Glutamatergic neuron (in vitro differentiated cells): ENCODE measurements at places on chromosomes 4 and X. TPM values are rescaled to one million over a fixed set of nuclear protein-coding genes. Genes with fewer than 3 reads are reported as not detected.

SHROOM2 gene
- 3.1 TPM for total RNA-seq

DNA sequence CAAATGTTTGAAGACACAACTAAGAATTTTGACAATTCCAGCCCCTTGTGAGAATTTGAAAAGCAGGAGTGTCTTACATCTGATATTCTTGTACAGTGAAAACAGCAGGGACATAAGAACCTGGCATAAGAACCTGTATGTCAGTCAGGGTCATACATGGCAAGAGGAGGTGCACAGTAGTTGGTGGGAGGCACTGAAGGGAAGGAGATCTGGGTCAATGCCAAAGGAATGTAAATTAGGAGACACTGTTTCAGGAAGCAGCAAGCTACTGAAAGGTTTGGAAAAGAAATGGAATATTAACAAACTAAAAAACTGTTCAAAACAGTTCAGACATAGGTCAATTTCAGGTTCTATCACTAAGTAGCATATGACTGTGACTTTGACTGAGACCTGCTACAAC lies 25.0 kb upstream of the SPP1 start:
- H3K4me3 ChIP-seq, result no peak overlapping the region
- no peaks in the 10 kb centered on the region for H3K4me1 ChIP-seq
- no peak overlapping the region for H3K27ac ChIP-seq

ZNF711 gene
- total RNA-seq, result 41.9 TPM

DNA sequence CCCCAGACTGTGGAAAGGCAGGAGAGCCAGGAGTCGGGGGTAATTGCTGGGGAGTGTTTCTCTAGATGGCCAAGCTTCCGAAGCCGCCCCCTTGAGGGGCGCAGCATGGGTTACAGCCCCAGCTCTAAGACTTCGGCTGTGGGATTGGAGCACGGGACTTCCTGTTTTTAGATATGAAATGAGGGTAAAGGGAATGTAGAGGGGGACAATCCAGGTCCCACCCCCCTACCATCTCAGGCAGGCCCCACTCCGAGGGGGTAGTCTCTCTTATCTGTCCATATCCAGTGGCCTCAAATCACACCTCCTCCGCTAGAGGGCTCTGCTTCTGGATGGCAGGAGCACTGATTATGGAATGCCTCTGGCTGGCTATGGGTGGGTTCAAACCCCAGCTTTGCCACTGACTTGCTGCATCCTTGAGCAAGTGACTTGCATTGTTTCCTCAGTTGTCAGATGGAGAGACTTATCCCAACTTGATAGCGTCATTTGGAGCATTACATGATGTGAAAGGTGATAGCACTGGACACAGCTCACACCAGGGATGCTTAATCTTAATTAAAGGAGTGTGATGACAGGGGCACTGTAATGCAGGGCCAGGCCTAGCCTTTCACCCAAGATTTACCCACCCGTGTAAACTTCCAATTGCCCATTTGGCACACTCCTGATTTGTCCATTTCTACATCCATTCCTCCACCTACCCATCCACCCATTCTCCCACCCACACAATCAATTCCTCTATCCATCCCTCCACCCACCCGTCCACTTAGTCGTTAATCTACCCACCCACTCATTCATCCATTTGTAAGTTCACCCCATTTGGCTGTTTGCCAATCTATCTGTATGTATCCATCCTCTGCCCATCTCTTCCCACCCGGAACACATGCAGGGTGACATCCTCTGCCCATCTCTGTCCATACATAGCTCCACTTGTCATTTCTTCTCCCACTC lies 848 bp upstream of the KCND1 start:
- H3K27ac ChIP-seq, result peak overlapping the region; percentile 70
- H3K27me3 ChIP-seq, result peaks cover 12% of the 10 kb centered on the region
- peaks cover 10% of the 10 kb centered on the region for H3K4me1 ChIP-seq
- peaks cover 7% of the 10 kb centered on the region for H3K36me3 ChIP-seq
- peak overlapping the region; percentile 62 for H3K4me3 ChIP-seq

GRCh38 chr4:24104158-24104565 lies 214.3 kb upstream of the PPARGC1A start:
- no peaks in the 10 kb centered on the region for H3K4me1 ChIP-seq
- peaks cover 1% of the 10 kb centered on the region for H3K27me3 ChIP-seq
- no peak overlapping the region for H3K27ac ChIP-seq
- no peak for DNase-seq
- no peak overlapping the region for H3K4me3 ChIP-seq

SRPX2 gene
- total RNA-seq, result not detected

DNA sequence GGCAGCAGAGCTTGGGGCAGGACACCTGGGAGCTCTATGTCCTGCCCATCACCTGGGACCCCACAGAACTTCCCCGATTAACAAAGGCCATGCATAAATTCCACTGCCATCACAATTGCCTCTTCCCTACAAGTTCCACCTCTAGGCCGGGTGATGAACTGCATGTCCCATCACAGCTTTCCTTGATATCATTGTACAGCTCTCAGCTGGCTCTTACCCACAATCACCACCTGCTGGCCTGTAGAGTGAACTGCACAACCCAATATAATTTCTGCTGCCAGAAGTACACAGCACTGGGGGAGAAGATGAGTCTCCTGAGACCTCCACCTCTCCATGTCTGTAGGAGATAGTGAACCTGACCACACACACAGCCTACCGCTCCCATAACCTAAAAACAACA lies 285.0 kb upstream of the AADAT start:
- H3K4me3 ChIP-seq, result no peak overlapping the region
- H3K4me1 ChIP-seq, result no peaks in the 10 kb centered on the region
- no peaks in the 10 kb centered on the region for H3K36me3 ChIP-seq
- DNase-seq, result no peak
- H3K27ac ChIP-seq, result no peak overlapping the region

- H3K27ac ChIP-seq, result no peak overlapping the region
- no peaks in the 10 kb centered on the region for H3K27me3 ChIP-seq
- no peak for DNase-seq
- peaks cover 10% of the 10 kb centered on the region for H3K36me3 ChIP-seq
- no peaks in the 10 kb centered on the region for H3K4me1 ChIP-seq
Observed at GRCh38 chr4:125020089-125021034, 294.4 kb upstream of the FAT4 start.

- no peaks in the 10 kb centered on the region for H3K36me3 ChIP-seq
- no peak for DNase-seq
- H3K27ac ChIP-seq, result no peak overlapping the region
- H3K4me1 ChIP-seq, result peaks cover 1% of the 10 kb centered on the region
- no peaks in the 10 kb centered on the region for H3K27me3 ChIP-seq
Observed at GRCh38 chr4:183434264-183434663, 10.2 kb upstream of the CDKN2AIP start.

GJB1 gene
- not detected for total RNA-seq

DNA sequence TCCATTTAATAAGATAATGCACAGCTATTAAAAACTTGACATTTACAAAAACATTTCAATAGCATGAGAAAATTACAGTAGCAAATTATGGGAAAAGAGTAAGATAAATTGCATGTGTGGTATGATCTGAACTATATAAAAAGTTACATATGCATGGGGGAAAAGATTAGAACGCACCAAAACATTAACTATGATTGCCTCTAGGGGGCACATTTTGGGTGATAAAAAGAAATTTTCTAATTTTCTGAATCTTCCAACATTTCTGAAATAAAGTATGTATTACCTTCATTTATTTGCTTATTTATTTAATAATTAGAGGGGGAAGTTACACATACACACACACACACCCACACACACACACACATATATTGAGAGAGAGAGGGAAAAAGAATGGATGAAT lies 19.6 kb upstream of the KDM5C start:
- DNase-seq, result no peak
- H3K27me3 ChIP-seq, result peaks cover 1% of the 10 kb centered on the region
- no peak overlapping the region for H3K4me3 ChIP-seq
- H3K4me1 ChIP-seq, result no peaks in the 10 kb centered on the region
- no peaks in the 10 kb centered on the region for H3K36me3 ChIP-seq
- no peak overlapping the region for H3K27ac ChIP-seq

SASH3 gene
- total RNA-seq, result not detected

DNA sequence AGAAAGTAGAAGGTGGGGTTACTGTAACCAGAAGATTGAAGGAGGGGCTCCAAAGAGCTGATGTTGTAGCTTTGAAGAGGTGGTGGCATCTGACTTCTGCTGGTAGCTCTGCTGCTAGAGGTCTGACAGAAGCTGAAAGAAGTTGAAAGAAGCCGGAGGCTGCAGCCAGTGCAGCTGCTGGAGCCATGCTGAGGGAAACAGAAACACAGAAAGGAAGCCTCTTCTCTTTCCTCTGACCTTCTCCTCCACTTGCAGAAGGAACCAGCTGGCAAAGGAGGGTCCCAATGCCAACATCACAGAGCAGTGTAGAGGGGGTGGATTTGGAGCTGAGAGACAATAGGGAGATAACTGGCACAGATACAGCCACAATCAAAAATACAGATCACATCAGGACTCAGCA lies 89.3 kb upstream of the HHIP start:
- no peak overlapping the region for H3K4me3 ChIP-seq
- no peak for DNase-seq
- H3K27ac ChIP-seq, result no peak overlapping the region
- H3K27me3 ChIP-seq, result peaks cover 2% of the 10 kb centered on the region
- H3K4me1 ChIP-seq, result no peaks in the 10 kb centered on the region

GRCh38 chrX:119981286-119982070 lies 37.9 kb upstream of the NKAP start:
- DNase-seq, result peak; percentile 40
- no peaks in the 10 kb centered on the region for H3K4me1 ChIP-seq
- no peak overlapping the region for H3K27ac ChIP-seq
- H3K27me3 ChIP-seq, result no peaks in the 10 kb centered on the region
- H3K4me3 ChIP-seq, result no peak overlapping the region
- no peaks in the 10 kb centered on the region for H3K36me3 ChIP-seq

DNA sequence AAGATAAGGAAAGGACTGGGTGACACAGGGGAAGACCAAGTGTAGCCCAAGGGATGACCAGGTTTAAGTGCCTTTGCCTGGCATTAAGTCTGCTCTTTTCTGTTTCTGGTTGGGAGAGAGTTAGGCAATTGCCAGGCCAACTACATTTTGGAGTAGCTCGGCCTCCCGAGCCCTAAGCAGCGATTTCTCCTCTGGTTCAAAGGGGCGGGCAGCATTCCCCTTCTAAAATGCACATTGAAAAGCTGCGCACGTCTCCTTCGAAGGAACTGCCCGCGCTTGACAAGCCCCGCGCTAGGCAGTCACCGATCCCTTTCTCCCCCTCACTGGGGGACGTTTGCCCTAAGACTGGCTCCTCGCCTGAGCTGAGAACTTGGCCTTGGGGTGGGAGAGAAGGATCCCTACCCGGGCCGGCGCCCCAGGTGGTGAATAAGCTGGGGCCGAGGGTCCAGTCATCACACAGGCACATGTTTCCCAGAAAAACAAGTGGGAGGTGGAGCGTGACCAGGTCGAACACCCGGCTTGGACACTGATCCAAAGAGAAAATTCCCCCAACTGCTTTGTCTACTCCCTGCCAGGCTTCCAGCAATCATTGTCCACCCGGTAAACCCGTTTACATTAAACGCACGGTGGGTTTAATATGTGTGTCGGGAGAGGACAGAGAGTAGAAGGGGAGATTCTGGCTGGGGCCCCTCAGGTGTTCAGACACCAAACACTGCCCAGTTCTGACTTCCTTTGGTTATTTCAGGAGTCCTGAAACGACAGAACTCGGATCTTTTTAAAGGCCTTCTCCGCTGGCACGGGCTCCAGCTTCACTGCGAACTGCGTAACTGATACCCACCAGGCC lies 4.0 kb downstream of the ARX start:
- H3K36me3 ChIP-seq, result no peaks in the 10 kb centered on the region
- no peak for DNase-seq
- peaks cover 12% of the 10 kb centered on the region for H3K27me3 ChIP-seq
- no peak overlapping the region for H3K27ac ChIP-seq

GRCh38 chr4:161457311-161457710 lies 706.5 kb downstream of the FSTL5 start:
- peaks cover 3% of the 10 kb centered on the region for H3K4me1 ChIP-seq
- DNase-seq, result no peak
- H3K27me3 ChIP-seq, result no peaks in the 10 kb centered on the region
- no peak overlapping the region for H3K4me3 ChIP-seq
- no peak overlapping the region for H3K27ac ChIP-seq
- H3K36me3 ChIP-seq, result no peaks in the 10 kb centered on the region

DNA sequence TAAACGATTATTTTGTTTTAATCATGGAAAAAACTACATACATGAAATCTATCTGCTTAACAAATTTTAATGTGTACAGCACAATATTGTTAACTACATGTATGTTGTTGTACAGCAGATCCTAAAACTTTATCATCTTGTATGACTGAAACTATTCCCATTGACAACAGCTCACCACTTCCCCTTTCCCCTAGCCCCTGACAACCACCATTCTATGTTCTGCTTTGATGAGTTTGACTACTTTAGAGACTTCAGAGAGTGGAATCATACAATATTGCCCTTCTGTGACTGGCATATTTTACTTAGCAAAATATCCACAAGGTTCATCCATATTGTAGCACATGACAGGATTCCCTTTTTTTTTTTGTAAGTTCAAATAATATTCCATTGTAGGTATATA lies 185.9 kb downstream of the CFAP299 start:
- H3K4me3 ChIP-seq, result no peak overlapping the region
- no peaks in the 10 kb centered on the region for H3K27me3 ChIP-seq
- DNase-seq, result no peak
- H3K36me3 ChIP-seq, result no peaks in the 10 kb centered on the region
- no peak overlapping the region for H3K27ac ChIP-seq
- H3K4me1 ChIP-seq, result no peaks in the 10 kb centered on the region

DNA sequence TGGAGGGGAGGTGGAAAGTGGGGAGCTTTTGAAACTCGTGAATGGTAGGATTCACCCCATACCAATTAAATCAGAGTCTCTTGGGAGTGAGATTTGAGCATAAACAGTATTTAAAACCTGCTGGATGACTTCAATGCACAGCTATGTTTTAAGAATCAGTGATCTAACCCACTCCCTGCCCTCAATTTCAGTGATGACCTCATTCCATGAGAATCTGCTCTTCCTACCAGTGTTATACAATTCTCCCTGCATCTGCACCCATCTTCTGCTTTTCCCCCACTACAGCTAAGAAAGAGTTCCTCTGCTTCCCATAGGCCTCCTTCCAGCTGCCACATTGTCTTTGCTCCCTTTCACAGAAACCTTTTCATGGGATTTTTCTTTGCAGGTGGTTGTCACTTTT lies 18.3 kb upstream of the H2AZ1 start:
- no peaks in the 10 kb centered on the region for H3K4me1 ChIP-seq
- no peak overlapping the region for H3K4me3 ChIP-seq
- no peak overlapping the region for H3K27ac ChIP-seq

- no peaks in the 10 kb centered on the region for H3K4me1 ChIP-seq
- H3K4me3 ChIP-seq, result peak overlapping the region; percentile 84
- no peaks in the 10 kb centered on the region for H3K36me3 ChIP-seq
- DNase-seq, result peak; percentile 90
Observed at GRCh38 chrX:119468551-119469312, 488 bp downstream of the SLC25A5 start.

DMP1 gene
- 3.0 TPM for total RNA-seq

PPA2 gene
- 27.0 TPM for total RNA-seq
